ENCODE measurements at places on chromosomes 5 and 9.

DNA sequence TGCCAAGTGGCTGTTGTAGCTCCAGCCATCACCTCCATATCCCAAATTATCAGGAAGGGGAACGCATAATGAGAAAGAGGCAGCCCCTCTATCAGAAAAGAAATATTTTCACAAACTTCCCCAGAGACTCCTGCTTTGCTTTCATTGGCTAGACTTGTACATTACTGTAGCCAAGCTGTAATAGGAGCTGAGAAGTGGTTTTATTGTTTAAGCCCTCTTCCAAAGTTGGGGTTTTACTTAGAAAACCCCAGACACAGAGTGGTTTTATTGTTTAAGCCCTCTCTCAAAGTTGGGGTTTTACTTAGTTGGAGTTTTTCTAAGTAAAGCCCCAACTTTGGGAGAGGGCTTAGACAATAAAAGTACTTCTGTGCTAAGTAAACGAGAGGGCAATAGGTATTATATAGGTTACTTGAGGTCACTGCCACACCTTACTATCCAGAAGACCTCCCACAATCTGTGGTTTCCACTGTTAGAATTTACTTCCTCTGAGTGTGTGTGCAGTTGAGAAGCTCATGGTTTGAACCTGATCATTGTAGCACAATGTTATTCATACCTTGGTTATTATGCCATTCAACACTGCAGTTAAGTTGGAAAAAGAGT is 215.7 kb upstream of the OTULINL start:
- DNase-seq: no peak

DNA sequence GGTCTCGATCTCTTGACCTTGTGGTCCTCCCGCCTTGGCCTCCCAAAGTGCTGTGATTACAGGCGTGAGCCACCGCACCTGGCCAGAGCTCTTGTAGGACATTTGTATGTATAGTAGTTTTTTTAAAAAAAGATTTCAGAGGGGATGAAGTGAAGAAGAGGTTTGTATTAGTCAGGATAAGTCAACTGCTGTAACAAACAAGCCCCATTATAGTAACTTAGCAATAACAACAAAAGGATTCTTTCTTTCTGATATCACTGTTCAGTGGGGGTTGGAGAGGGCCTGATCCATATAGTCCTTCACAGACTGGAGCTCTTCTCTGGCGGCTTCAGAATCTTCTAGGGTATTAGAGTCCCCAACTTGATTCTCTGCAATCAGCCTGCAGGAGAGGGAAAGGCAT is 50.7 kb upstream of the IL6ST start:
- no peak for DNase-seq

DNA sequence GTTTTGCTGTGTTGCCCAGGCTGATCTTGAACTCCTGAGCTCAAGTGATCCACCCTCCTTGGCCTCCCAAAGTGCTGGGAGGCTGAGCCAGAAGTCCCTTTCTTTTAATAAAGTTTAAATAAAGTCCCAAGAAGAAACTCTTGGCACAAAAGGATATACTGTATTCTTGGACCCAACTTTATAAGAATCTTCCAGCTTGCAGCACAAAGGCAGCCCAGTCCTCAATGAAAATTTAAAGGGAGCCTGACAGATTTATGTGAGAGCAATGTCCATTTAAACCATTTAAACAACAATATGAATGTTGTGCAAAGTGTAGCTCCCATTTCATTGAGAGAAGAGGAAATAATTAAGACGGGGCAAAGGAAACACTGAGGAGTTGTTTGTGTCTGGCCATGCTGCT is 217.0 kb downstream of the DOCK8 start:
- DNase-seq: no peak

DNA sequence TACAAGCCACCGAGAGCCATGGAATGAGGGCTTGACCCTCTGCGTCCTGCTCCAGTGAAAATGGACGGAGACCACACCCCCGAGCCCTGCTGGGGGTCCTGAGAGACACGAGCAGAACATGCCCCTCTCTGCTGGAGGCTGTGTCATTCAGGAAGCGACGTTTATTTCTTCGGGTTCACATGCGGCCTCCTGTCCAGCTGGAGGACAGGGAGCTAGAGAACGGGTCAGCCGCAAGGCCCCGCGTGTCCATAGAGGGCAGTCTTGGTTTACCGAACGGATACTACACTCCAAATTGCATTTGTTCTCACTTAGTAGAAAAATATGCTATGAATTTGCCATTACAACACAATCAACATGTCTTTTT is 36.1 kb downstream of the MRPL36 start:
- no peak for DNase-seq

- DNase-seq: no peak
Observed at GRCh38 chr5:139951296-139951924, 91.7 kb downstream of the NRG2 start.

- no peak for DNase-seq
Observed at GRCh38 chr5:76982450-76982849, 29.6 kb downstream of the CRHBP start.

- no peak for DNase-seq
Observed at GRCh38 chr9:4935001-4935672, 49.9 kb upstream of the JAK2 start.

DNA sequence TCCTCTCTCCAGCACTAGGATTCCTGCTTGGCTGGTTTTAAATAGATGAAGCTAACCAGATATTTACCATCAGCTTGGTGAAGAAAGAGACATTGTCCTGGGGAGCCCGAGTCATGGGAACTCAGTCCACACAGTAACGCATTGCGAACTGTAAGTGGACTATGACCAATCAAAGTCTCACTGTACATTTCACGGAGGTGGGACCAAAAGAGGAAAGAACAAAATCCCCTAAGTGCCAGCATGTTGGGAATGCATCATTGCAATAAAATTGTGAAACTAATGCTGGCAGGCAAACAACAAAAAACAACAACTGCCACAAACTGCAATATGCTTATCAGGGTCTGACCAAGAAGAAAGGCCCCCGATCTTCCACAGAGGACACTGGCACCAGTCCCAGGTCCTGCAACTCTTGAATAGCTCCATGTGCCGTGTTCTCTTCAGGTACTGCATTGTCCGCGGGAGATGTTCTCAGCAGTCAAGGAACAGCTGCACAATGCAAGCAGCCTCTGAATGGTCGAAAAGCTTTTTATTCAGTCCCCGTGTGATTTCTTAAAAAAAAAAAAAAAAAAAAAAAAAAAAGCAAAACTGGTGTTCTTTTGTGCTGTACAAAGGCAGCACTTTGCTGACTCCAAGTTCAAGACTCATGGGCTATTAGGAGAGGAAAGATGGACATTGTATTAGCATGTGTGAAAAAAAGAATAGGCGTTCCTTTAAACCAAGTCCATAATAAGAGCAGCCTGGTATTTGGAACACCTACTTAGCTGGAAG is 38.1 kb downstream of the SEMA6A start:
- DNase-seq: no peak

DNA sequence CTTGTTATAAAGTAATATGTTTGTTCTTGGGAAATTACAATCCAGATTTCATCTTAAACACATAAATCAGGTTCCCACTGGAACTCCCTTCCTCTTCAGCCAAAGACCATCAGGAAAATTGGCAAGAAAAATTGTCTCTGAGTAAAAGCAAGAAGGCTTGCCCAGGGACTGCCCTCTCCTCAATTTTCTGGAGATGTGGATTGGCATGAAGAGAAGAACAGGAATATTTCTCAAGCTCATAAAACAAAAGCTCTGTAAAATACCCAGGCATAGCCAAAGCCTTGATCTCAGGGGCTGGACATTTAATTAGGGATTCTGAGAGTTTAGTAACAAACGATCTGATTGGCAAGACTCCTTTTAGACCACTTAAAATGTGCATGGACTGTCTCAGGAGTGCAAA is 223.4 kb downstream of the ZNF608 start:
- no peak for DNase-seq

GRCh38 chr5:96968614-96969013 is 32.7 kb downstream of the LNPEP start:
- DNase-seq: no peak

DNA sequence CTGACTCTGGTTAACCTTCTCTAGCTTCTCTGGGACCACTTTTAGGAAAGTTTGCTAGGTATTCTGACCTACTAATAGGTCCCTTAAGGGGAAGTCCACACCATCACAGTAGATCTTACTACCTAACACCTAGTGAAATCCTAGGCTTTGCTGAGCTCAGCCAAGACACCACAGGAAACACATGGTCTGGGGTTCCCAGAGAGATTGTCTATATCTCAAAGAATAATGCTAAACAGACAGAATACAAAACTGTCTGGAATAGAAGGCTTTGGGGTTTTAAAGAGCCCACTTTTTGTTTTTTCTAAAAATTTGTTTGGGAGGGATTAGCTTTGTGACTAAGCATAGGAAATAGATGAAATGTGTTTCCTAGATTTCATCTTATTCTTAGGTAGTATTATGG is 395.1 kb downstream of the ARHGEF28 start:
- DNase-seq: no peak

GRCh38 chr9:131092548-131093440 is 3.5 kb upstream of the AIF1L start:
- DNase-seq: no peak

DNA sequence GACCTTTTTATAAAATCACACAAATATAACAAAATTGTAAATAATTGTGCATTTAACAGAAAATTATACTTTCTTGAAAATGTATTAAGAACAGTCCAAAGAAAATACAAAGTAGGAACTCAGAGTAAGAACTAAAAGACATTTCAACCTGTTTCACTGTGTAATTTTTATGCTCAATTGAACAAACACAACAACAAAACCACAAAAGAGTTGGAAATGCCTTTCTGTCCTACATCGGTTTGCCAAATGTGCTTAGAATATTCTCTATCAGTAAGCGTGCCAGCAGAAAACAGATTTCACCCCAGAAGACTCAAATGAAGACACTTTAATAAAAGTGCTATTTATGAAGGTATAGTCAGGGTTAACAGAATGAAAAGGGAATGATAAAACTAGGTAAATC is 592.1 kb downstream of the PRELID2 start:
- DNase-seq: no peak

GRCh38 chr9:70385426-70385825 is 29.0 kb downstream of the KLF9 start:
- no peak for DNase-seq

DNA sequence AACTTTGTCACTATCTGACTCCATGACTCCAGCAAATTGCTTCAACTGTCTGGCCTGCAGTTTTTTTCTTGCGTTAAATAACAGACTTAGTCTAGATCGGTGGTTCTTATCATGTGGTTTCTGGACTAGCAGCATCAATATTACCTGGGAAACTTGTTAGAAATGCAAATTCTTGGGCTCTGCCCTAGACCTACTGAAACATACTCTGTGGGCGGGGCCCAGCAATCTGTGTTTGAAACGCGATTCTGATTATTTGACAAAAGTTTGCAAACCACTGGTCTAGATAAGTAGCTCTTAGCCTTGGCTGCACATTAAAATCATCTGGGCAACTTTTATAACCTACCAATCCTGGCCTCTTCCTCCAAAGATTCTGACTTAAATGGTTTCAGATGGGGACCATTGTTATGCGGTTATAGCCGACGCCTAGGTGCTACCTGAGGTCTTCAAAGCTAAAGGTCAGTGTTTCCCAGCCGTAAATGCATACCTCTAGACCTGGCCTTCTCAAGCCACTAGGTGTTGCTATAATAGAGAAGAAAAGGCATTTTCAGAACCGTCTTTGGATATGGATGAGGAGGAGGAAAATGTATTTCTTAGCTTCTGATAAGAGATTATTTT is 74.0 kb downstream of the C9orf85 start:
- DNase-seq: no peak

GRCh38 chr5:146540414-146540813 is 24.4 kb upstream of the GPR151 start:
- no peak for DNase-seq

- DNase-seq: no peak
Observed at GRCh38 chr9:107548298-107549142, 59.0 kb upstream of the KLF4 start.

DNA sequence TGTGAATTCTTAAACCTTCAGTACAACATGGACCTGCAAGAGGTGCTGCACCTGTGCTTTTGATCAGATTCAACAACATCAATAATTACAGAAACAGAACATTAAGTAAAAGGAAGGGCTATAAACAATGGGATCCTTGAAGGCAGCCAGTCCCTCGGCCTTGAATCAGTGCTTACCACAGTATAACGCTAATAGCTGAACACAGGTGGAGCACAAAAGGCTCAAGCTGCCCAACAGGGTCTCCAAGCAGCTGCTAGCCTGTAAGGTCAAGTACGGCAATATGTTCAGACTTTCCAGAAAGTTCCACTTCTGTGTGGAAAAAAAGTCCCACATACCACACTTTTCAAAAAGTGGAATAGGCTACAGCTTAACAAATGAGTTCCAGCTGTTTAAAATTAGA is 61.9 kb upstream of the ITGA1 start:
- no peak for DNase-seq

DNA sequence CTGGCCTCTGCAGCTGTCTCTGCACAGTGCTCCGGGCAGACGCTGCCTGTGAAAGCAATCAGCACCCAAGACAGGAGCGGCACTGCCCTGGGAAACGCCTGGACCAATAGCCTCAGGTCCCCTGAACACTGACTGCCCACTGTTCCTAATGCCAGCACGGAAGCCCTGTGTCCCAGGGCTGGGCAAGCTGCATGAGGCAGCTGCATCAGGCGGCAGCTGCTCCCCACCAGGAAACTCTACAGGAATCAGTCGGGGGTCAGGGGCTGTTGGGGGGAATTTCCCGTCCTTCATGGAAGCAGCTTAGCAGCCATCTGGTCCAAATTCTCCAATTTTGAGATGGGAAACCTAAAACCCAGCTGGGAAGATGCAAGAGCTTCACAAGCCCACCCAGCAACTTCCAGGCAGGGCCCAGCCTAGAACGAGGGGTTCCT is 118.6 kb downstream of the VAV2 start:
- no peak for DNase-seq

Measured in GM06990 (cell line).